Activated naive CD4-positive, alpha-beta T cell treated with anti-CD3 and anti-CD28 coated beads for 36 hours (primary cell): ENCODE measurements at places on chromosomes 3 and 15. TPM values are rescaled to one million over a fixed set of nuclear protein-coding genes. Genes with fewer than 3 reads are reported as not detected.

Gene RHCG
- total RNA-seq = not detected

Gene C15orf40
- total RNA-seq = 21.7 TPM

Gene LRRC49
- total RNA-seq = not detected

Gene ROPN1
- not detected for total RNA-seq

Gene PRSS50
- not detected for total RNA-seq

Gene FOXB1
- total RNA-seq = not detected

Gene FEZF2
- total RNA-seq = not detected

Gene SLC6A1
- not detected for total RNA-seq

Gene ERICH6
- not detected for total RNA-seq

Gene RPL39L
- total RNA-seq = 20.9 TPM

Gene FILIP1L
- total RNA-seq = 0.24 TPM

Gene TUSC7
- total RNA-seq = not detected

Gene SERPINI1
- total RNA-seq = 0.99 TPM

Gene MYL3
- not detected for total RNA-seq

Gene STARD9
- 2.5 TPM for total RNA-seq

Gene FBXW12
- total RNA-seq = not detected

Gene EFCAB12
- total RNA-seq = 0.81 TPM

Gene CCDC54
- total RNA-seq = not detected

Gene HDAC11
- total RNA-seq = 1.6 TPM

Gene PRICKLE2
- not detected for total RNA-seq

Gene IL17RC
- 0.21 TPM for total RNA-seq

Gene THBS1
- 0.20 TPM for total RNA-seq

Gene MST1
- 13.1 TPM for total RNA-seq

Gene TRPM1
- total RNA-seq = not detected

Gene MINAR1
- total RNA-seq = 0.21 TPM

Gene SUSD5
- total RNA-seq = not detected

Gene PDCD10
- total RNA-seq = 46.6 TPM

Gene SKOR1
- 0.15 TPM for total RNA-seq

Gene NRG4
- not detected for total RNA-seq

Gene AMIGO3
- not detected for total RNA-seq

Gene ZDHHC23
- total RNA-seq = 5.4 TPM

Gene C3orf80
- not detected for total RNA-seq

Gene P2RY13
- not detected for total RNA-seq

Gene XIRP1
- total RNA-seq = 0.62 TPM

Gene SOX14
- total RNA-seq = not detected

Gene GPR149
- not detected for total RNA-seq

Gene MESP2
- total RNA-seq = not detected

Gene LRRN1
- total RNA-seq = 0.49 TPM

Gene SMCO1
- not detected for total RNA-seq

Gene MCF2L2
- 1.7 TPM for total RNA-seq

Gene CRTAP
- total RNA-seq = 51.1 TPM

Gene GABRA5
- total RNA-seq = not detected

Gene GOLGA6L10
- total RNA-seq = 1.4 TPM

Gene CELF6
- 0.22 TPM for total RNA-seq

Gene TRIM42
- total RNA-seq = not detected

Gene GOLGA8G
- total RNA-seq = not detected
